ENCODE measurements at places on chromosomes 5 and 9.

GRCh38 chr5:138543730-138544104 lies 681 bp upstream of the ETF1 start:
- peak; percentile 57 for ATAC-seq

GRCh38 chr5:149870697-149871096 lies 73.9 kb downstream of the PDE6A start:
- ATAC-seq: no peak

- no peak for ATAC-seq
These were observed 20.1 kb upstream of the ZNF622 start for GRCh38 chr5:16485656-16486055.

GRCh38 chr9:135134268-135135022 lies 47.0 kb downstream of the OLFM1 start:
- no peak for ATAC-seq

- no peak for ATAC-seq
These were observed 4.2 kb upstream of the TRIM52 start for GRCh38 chr5:181265092-181265671.

DNA sequence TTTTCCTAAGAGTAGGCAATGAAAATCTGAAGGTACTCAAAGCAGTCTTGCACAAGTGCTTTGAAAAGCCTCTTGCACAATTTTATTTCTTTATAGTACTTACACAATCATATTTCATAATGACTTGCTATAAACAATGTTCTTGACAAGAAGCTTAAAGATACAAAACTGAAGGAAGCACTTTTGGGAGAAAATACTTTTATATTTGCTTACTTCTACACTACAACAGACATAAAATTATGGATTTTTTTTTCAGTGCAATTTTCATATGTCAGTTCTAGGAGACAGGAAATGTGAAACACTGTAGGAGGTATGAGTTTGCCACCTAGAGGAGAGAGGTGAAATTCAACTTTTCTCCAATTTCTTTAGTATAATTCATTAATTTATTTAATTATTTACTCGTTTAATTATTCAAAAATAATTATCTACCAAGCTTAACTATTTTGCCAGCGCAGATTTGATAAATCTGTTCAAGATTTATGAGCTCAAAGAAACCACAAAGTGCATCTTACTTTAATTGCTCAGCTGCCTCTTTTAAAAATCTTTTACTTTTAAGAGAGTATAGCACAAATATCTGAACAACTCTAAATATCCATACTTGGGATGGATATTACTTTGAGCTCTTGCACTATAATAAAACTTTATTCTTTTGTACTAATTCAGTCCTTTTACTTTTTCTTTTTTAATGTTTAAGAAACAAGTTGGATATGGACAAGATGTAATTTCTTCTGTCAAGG lies 29.0 kb upstream of the CDKN2B start:
- ATAC-seq: no peak

GRCh38 chr9:97755618-97756267 lies 58.6 kb upstream of the XPA start:
- no peak for ATAC-seq

- peak; percentile 75 for ATAC-seq
These were observed 103.2 kb downstream of the PDE4D start for GRCh38 chr5:59790376-59790775.

DNA sequence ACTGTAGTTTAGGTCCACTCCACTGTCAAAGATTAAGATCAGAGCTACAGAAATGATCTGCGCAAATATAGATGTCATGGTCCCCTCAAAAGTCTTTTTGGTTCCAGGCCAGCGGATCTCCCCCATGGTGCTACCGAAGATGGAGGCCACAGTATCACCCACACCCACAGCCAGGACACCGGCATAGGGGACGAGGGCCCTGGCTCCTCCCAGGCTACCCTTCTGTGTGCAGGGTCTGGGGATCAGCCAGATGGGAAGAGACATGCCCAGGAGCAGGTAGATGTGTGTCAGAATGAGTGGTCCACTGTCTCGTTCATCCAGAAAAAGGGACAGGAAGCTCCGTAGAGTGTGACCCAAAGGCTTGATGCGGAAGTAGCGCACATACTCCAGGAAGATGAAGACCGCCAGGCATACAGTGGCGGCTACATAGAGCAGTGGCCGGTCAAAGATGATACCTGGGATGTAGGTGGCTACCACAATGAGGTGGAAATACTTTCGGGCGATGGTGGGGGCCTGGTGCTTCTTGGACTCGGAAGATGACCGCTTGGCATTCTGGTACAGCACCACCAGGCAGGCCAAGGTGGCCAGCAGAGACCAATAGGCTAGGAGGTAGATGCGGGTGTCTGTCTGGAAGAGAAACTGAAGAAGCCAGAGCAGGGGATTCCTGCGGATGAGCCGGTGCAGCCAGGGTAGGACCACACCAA lies 1.5 kb downstream of the DOLK start:
- ATAC-seq: no peak

DNA sequence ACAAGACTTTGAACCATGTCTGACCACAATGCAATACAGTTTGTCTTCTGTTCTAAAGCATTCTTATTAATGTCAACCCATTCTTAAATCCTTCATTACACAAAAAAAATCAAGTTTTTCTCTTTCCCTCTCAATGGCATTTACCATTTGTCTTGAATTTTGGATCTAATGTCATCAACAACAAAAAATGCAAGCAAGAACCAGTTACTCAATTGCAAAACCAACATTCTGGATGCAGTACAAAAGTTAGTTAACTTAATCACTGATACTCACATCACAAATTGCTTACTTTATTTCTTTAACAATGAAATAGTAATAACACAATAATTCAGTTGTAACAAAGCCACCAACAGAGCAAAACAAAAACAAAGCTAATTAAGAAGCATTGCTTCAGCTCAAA lies 6.0 kb downstream of the C9orf40 start:
- ATAC-seq: no peak

DNA sequence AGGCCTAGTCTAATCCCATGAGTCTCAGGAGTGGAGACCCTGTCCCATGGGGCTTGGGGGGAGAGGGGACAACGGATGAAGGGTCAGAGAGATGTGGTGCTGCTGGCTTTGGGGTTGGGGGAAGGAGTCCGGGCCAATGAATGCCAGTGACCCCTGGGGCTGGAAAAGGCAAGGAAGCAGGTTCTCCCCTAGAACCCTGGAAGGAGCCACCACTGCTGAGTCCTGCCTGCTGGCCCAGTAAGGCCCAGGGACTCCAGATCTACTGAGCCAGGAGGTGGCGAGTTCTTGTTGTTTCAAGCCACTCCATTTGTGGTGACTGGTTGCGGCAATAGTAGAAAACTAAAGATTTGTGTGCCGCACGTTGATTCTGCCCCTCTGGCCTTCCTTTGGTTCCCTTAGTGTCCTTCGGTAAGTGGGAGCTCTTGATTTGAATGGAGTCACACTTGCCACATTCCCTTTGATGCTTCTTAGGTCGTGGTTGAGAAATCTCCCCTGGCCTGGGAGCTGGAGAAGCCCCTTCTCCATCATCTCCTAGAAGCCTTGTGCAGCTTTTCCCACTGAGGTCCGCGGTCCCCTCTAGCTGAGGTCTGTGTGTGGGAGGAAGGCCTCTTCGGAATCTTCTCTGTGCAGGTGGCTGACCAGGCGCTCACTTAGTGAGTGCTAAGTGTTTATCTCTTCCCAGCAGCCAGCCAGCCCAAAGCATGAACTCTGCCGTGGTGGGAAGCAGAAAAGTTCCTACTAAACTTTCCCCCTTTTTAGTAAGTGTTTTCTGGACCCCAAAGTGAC lies 9.0 kb downstream of the FCN1 start:
- no peak for ATAC-seq

DNA sequence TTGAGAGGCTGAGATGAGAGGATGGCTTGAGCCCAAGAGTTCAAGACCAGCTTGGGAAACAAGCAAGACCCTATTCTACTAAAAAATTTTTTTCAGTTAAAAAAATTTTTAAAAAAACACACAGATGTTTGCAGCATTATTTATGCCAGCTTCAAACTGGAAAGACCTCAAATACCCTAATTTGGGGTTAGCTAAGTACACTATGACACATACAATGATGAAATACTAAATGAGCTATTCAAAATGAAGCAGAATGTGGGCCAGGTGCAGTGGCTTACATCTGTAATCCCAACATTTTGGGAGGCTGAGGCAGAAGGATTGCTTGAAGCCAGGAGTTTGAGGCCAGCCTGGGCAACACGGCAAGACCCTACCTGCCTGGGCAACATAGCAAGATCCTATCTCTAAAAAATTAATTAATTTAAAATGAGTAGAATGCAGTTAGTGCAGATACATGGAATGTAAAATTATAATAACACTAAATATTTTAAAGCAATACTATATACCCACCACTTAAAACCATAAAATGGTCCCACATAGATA lies 44.9 kb downstream of the LHFPL2 start:
- ATAC-seq: no peak

DNA sequence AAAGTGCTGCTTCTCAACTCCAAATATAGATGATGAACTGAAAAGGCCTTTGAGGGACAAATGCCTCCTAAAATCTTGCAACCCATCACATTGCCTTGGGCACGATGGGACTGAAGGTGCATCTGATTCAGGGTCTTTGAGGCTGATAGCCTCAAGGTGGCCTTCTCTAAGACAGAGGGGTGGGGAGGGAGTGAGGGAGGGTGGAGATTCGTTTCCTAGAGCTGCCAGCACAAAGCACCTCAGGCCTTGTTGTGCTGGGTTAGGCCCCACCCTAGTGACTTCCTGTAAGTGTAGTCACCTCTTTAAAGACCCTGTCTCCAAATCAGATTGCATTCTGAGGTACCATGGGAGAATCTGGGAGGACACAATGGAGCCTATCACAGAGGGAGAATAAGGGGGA lies 57.1 kb downstream of the BARX1 start:
- no peak for ATAC-seq

DNA sequence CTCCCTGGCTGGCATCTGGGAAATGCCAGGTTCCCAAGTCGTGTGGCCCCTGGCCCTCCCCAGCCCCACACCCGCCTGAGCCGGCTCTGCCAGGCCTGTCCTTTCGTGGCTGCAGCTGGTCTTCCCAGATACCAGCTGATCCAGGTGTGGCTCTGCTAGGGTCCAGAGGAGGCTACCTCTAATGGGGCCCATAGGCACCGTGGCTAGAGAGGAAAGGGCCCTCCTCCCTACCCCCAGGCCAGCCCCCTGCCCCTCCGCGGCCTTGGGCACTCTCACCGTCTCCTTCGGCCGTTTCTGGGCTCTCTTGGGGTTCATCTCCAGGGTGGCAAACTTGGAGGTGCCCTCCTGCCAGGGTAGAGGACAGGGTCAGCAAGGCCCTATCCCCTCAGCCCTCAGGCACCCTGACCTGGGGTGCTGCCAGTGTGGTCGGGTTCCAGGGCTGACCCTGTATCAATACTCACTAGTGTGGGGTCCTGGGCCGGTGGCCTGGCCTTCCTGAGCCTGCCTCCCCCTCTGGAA lies 17.0 kb downstream of the RALGDS start:
- no peak for ATAC-seq

GRCh38 chr9:6844267-6844666 lies 86.5 kb downstream of the KDM4C start:
- no peak for ATAC-seq

DNA sequence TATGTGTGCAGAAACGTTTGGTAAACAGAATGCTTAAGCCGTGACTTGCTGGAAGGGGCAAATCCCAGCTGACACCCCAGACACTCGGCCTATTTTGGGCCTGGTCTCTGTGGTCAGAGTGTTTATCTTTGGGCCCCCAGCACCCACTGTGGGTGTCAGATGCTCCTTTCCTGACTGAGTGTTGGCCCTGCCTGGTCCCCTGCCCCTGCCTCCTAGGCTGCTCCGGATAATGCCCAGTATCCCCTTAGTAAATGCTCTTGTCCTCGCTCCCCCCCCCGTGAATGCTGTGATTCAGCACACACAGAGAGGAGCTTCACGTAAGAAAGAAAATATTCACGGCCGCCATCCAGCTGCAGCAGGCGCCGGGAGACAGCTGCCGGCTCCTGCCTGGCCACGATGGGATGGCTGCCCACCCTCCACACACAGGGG lies 11.3 kb upstream of the ANGPTL2 start:
- no peak for ATAC-seq

- no peak for ATAC-seq
These were observed 393.4 kb upstream of the IRX4 start for GRCh38 chr5:2276101-2276500.

DNA sequence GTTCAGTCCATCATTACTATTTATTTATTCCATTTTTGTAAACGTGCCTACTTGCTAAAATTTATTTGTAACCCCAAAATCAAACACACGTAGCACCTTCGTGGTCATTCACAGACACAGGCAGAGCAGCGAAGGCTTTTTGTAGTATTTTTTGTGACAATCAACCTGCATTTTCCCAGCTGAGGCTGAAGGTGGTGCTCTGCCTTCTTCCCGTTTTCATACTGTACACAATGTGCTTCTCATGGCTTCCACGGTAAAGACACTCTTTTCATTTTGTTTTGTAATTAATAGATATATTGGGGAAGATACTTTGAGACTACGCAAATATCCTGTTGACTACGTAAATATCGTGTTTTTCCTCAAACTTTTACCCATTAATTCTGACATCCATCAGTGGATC lies 19.4 kb downstream of the DAP start:
- no peak for ATAC-seq

DNA sequence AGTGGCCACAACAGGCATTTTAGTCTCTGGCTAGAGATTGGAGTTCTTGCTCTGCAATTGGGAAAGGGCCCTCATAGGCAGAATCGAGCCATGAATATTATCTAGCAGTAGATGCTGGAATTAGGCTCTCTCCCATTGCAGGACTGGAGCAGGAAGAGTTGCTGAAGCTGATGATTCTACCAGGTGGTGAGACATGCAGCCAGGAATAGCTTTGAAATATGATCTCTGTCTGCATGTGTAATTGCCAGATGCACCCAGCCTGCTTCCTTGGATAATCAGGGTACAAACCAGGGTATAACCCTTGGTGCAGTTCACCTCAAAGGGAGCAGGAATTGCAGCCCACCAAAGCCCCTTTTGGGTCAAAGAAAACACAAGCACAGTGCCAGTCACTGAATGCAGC lies 211.4 kb upstream of the FTMT start:
- ATAC-seq: no peak
